Stimulated activated CD4-positive, alpha-beta T cell treated with anti-CD3 and anti-CD28 coated beads, Interleukin-1b, Interleukin-23, amount 100 ng/mL, for 4 hours (primary cell): ENCODE measurements at places on chromosomes 16 and 17.

- DNase-seq: peak; percentile 37
Measured at GRCh38 chr16:74601126-74601871, 5.6 kb downstream of the GLG1 start.

DNA sequence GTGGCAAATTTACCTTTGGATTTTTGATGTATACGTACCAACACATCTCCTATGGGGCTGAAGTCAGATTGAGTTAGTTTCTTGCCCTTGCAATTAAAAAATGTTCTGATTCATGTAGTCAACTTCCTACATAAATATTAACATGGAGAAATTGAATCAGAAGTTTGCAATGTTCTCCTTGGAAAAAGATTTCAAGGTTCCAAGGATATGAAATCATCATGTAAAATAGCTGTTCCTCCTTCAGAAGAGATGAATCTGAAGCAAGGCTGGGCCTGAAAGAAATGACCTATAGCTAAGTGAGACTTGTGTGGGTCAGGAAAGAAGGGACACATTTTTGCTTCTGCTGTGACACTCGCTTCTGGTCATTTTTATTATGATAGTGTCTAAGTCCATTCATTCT is 131.7 kb downstream of the RGS9 start:
- DNase-seq: no peak

DNA sequence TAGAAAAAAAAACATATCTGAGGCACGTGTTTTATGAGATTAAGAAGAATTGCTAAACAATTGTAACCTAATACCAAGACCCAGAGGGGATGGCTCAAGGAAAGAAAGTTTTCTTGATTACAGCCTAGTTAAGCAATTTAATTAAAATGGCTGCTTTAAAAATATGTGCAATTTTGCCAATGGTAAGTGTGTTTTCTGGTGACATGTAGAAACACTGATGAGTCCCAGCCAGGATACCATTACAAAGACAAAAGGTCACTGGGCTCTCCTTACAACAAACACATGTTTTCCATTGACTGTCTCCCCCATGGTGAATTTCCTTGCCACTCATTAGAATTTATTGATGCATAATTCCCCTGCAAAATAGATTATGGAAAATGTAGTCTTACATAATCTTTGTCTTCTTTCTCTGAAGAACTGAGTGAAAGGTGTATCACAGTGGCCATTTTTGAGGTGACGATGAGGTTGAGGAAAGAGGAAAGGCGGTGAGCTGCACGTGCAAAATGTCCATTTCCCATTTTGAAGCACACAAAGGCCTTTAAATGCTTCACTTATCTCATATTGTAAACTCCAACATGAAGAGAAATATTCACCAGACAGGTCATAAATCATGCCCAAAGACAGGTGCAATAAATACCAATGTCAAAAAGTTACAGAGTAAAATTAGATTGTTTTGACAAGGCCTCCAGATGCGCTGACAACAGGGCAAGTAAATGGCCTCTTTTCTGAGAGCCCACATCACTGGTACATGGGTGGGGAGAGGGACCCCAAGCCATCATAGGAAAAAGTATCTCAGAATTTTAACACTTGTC is 696.9 kb downstream of the KCNJ2 start:
- DNase-seq: no peak

- DNase-seq: no peak
Measured at GRCh38 chr16:83835586-83836566, 28.1 kb downstream of the HSBP1 start.

DNA sequence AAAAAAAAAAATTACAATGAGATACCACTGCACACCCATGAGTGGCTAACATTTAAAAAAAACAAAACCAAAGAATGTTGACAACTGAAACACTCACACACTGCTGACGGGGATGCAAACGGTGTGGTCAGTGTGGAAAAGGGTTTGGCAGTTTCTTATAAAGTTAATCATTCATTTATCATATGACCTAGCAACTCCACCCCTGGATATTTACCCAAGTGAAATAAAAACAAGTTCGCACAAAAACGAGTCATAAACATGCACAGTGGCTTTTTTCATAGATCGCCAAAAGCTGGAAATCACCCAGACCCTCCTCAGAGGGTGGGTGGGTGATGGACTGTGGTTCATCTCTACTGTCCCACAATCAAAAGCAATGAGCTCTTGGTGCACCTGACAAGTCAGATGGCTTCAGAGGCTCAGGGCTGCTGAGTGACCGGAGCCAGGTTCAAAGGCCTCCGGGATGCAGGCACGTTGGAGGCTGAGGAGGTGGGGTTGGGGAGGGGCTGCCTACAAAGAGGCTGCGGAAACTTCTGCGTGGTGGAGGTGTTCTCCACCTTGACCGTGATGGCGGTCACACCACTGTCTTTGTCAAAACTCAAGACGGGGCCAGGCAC is 14.2 kb downstream of the RAB40B start:
- no peak for DNase-seq

DNA sequence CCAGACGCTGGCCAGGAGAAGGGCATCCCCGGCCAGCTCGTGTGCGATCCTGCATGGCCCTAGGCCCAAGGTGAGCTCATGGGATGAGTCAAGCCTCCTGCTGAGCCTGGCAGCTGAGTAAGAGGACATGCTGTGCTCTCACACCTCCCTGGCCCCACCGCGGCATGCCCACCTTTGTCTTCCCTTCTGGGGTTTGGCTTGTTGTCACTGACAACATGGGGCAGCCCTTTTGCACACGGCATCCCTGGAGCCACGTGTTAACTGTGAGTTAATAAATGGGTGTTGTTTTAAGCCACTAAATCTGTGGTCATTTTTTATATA is 8.9 kb upstream of the TNS4 start:
- DNase-seq: no peak

DNA sequence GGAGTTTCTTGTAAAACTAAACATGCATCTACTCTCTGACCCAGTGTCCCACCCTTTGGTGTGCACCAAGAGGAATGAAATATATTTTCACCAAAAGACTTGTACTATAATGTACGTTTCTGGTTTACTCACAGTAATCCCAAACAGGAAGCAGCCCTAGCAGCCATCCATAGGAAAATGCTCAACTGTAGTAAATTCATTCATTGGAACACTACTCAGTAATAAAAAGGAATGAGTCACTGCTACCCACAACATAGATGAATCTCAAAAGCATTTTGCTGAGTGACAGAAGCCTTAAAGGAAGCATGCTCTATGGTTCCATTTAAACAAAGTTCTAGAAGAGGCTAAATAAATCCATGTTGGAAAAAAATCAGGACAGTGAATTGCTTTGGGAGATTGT is 37.6 kb upstream of the DHRS7B start:
- no peak for DNase-seq

- no peak for DNase-seq
Measured at GRCh38 chr17:7740481-7741001, 23.0 kb downstream of the DNAH2 start.

DNA sequence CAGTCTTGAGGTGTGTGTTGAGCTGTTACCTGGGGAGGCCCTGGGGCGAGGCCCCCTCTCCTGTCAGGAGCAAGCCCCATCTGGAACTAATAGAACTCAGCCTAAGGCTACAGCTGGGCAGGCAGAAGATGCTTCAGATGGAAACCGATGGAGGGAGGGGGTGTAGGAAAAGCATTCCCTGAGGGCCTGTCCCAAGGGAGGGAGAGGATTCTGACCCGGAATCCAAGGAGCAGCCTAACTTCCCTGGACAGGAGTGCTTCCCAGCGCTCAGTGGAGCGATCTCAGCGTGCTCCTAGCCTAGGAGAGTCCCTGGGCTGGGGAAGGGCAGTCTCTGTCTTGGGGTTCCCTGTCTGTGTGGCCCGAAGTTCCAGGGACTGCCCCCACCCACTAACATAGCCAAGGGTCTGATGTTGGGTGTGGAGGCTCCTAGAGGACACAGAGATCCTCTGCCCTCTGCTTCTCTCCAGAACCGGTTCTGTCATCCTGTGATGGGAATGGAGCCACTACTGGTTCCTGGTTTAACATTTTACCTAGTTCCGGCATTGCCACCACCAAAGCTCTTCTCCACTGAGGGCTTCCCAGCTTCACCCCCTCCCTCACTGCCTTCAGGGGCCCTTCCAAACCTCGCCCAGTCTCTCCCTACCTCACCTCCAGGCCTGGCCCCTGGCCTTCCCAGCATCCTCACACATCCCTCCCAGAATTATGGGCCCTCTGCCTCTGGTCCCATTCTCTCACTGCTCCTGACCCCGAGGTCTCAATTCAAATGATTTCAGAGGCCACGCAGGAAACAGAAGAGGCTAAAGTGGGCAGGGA is 58.7 kb downstream of the RTN4RL1 start:
- no peak for DNase-seq

- no peak for DNase-seq
Measured at GRCh38 chr16:813916-814412, 13.4 kb upstream of the GNG13 start.

DNA sequence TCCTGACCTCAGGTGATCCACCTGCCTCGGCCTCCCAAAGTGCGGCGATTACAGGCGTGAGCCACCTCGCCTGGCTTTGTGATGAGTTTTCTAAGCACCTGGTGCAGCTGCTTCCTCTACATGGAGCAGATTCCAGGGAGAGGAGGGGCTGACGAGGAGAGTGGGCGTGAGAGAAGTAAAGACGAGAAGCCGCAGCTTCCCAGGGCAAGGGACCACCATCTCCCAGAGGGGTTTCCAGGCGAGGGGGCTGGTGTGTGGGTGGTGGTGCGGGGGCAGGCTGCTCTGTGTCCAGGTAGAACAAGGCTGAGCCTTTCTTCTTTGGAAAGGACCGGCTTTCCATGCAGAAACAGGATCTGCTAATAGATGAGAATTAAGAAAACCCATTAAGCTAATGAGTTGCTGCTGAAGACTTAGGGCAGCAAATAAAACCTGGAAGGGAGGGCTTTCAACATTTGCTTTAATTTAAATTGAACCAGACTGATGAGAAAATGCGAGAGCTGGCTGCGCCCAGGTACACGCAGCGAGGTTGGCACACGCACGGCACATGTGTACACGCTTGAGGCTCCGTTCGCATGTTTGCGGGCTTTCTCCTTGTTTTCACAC is 236.7 kb downstream of the RBFOX3 start:
- no peak for DNase-seq

DNA sequence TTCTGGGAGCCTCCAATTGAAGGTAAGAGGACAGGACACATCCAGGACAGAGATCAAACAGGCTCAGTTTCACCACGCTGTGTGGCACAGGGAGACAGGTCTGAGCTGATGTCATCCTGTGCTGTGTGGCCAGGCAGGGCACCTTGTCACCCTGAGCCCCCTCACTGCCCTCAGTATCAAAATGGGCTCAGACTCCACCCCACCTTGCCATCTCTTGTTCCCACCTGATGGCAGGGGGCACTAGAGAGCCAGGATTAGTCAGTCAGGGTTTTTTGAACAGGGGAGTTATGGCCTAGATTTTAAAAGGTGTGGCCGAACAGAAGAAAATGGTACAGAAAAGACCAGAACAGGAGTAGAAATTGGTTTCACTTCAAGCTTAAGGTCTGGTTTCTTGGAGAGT is 2.6 kb downstream of the KAT2A start:
- DNase-seq: no peak

DNA sequence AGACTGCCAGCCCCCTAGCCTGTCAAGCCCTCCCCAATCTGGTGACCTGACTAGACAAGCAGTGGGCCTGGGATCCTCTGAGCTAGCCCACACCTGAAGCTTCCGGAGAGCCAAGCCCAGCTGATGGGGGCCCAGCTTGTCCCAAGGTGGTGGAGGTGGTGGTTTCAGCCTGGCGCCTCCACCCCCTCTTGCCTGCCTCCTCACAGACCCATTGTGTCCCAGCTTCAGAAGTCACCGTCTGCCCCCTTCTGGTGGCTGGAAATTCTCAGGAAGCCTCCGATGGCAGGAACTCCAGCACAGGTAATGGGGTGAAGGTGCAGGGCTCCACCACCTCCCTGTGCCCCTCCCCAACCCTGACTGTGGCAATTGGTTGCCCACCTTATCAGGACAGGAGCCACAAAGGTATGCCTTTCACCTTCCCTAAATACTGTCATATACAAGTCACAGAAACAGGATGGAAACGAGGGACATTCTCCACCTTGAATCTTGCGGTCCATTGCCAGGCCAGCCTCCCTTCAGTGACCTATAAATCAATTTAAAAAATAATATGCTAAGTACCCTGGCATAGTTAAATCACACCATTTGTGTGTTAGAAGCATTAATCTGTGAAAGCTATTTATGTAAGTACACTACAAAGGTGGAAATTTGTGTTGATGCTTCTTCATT is 66.0 kb upstream of the ZNF423 start:
- peak; percentile 19 for DNase-seq

GRCh38 chr17:73646409-73647300 is 2.4 kb upstream of the SDK2 start:
- DNase-seq: no peak

DNA sequence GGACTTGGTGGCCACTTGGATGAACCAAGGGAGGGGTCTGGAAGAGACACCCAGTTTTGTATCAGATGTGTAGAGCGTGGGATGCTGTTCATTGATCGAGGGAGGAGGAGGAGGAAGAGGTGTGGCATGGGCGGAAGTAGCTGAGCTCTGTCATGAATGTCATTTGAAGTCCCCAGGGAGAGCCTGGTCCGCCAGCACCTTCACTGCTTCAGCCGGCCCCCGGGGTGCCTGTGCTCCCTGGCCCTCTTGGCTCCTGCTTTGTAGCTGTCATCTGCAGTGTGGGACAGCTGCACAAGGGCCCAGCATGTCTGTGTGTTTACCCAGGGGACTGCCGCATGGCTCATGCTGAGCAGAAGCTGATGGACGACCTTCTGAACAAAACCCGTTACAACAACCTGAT is 75.4 kb upstream of the RBL2 start:
- DNase-seq: no peak

DNA sequence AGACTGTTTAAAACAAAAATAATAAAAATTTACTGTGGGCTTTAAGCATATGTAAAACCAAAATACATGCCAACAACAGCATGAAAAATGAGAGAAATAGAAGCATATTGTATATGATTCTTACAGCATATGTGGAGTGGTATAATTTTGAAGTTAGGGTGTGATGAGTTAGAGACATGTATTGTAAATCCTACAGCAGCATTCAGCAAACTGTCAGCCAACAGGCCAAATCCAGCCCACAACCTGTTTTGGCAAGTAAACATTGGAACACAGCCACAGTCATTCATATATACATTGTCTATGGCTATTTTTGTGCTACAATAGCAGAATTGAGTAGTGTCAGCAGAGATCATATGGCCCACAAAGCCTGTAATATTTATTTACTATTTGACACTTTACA is 42.3 kb downstream of the ZNF18 start:
- DNase-seq: no peak

DNA sequence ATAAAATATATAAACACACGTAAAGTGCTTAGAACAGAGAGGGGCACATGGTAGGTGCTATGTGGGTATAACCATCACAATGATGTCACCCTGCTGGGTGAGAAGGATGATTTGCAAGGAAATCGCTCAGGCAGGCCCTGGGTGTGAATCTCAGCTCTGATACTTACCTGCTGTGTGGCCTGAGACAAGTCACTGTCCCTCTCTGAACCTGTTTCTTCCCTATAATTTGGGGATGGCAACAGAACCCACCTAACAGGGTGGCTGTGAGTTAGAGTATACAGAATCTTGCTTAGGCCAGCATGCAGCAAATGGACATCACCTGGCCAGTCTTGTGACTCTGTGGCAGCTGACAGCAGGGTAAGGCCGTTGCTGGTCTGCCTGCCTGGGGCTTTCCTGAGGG is 36.6 kb upstream of the ALKBH5 start:
- DNase-seq: no peak
